ENCODE measurements at places on chromosomes 16 and 17.

DNA sequence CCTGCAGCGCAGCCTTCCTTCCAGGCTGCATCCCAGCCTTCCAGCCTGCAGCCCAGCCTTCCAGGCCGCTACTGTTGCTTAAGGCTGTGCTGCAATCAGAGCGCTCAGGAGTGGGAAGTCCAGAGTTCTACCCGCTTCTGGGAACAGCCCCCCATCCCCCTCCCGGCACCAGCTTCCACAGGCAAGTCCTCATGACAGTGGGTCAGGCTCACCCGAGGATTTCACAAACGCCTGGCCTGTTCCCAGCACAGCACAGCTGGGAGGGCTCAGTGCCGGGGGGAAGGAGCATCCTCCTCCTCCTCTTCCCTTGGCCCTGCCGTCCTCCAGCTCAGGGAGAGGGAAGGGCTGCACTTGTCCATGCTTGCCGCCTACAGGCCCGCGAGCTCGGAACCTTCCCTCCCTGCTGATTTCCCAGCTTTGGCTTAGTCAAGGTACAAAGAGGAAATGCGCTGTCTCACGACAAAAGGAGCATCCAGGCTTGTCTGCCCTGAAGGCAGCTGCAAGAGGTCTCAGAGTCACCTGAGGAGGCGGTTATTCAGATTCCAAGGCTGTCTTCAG, 8.3 kb downstream of the SOCS3 start:
- no peak for DNase-seq

DNA sequence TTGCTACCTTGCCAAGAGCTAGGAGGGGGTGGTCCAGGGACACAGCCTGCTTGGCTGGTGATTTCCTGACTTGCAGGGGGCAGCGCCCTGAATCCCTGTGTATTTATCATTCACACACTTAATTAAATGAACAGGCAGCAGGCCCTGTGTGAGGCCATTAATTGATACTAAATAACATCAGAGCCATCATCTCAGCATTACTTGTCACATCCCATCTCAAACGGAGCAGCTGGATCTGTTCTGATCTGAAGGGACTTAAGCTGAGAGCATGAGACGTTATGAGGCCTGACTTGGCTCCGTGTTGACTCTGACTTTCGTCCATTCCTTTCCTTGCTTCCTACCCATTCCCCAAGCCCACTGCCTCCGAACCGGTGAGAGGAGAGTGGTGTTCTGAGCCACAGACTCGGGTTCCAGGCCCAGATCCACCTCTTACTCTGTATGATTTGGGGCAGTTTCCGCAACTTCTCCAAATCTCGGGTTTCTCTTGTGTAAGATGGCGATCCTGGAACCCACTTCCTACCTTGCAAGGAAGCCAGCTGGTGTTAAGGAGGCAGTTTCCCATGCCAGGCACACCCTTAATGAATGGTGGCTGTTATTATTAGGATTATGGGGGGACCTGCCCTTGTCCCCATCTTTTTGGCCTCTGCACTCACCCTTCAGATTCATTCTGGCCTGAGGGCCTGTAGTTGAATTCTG, 33.8 kb downstream of the CACNA1G start:
- DNase-seq, result no peak

- no peak for DNase-seq
These were observed 63.2 kb downstream of the ENGASE start for GRCh38 chr17:79137789-79138165.

DNA sequence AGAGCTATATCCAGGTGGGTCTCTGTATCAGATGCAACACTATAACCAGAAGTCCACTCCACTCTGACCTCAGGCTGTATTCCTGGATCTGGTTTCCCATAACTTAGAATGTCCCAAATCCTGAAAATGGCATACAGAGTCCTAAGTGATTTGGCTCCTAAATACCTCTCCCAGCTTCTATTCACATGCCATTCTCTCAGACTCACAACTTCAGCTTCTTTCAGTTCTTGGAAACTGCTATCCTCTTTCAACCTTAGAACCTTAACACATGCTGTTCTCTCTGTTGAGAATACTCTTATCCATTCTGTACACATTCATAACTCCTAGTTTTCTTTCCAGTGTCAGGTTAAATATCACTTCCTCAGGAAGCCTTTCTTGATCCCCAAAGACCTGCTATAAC, 132.0 kb downstream of the BRIP1 start:
- no peak for DNase-seq

GRCh38 chr17:15177343-15177742, 87.8 kb downstream of the PMP22 start:
- no peak for DNase-seq

- DNase-seq, result no peak
These were observed 18.8 kb downstream of the PDZD9 start for GRCh38 chr16:21982108-21982507.

DNA sequence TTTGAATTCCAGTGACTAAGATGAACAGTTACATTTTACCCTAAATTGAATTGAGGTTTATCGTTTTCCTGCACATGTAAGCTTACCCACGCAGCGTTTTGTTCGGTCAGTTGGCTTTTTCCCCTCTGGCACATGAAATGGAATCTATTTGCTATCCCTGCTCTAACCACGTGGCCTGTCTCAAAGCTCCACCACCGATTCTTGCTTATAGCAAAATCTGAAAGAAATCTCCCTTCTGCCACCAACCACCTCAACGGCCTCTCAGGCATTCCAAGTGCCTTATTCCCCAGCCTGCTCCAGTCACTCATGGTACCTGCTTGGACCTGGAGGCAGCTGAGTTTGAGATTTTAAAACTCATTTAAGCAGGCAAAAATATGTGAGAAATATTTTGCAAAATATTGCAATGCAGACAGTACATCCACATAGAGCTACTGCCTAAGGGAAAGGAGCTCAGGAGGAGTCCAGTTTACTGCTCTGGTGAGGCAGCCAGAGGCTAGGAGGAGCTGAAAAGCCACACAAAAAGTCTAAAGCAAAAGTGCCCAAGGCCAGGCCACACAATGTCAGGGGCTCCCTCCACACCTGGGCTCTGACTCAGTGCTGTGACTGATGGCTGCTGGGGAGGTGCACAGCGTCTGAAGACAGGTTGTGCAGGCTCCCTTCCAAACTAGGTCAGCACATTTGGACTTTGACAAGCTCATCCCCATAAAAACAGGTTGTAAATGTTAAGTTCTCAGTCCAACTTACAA, 26.4 kb downstream of the ARHGAP17 start:
- DNase-seq, result no peak

DNA sequence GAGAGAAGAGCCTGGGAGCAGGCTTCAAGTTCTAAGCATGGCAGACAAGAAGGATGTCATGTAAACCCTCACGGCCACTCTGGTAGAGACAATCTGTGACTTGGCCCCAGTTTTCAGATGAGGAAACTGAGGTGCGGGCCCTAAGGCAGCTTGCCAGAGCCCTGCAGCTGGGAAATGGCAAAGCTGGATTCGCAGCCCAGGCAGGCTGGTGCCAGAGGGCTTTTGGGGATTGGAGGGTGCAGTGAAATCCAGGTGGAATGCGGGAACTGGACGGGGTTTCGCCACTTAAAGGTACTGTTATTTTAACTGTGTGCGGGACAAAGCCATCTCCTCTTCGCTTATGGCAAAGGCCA, 477 bp upstream of the OSGIN1 start:
- no peak for DNase-seq

DNA sequence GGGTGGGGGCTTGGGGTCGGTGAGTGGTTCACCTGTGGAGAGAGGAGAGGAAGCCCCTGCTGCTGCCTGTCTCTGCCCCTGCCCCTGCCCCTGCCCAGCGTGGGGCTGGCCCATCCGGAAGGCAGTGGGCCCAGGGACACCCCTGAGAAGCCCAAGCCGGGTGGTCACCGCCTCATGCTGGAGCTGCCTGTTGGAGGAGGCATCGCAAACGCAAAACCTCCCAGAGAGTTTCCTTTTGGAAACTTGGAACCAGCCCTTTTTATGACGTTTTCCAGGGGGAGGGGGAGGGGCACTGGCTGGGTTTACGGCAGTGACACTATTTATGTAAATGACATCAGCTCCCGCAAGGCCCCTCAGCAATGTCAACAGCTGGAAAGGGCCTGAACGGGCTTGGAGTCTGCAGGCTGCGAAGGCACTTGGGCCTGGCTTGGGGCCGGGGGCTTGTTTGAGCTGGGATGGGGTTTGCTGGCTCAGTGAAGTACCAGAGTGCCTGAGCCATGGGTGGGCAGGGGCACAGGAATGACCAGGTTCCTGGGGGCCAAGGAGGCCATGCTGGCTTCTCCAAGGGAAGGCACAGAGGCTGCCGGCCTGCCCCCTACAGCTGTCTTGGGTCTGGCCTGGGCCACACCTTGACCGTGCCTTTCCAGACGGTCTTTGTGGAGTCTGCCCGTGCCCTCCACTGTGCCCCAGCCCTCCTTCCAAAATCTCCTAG, 219.5 kb downstream of the NTN1 start:
- DNase-seq, result no peak

- DNase-seq, result peak; percentile 93
These were observed at the start of gene SARM1 for GRCh38 chr17:28371245-28372202. SARM1 (plus strand) TSS chr17:28371694; CDS start chr17:28372033, 339 bp downstream.
